Fibroblast of skin of right quadriceps (primary cell): ENCODE measurements at places on chromosomes 5 and 9.
A peak's percentile ranks its signal among the peaks of the same experiment; 100 is the strongest.

GRCh38 chr5:158466191-158466590 lies 607.2 kb upstream of the CLINT1 start:
- DNase-seq, result no peak

DNA sequence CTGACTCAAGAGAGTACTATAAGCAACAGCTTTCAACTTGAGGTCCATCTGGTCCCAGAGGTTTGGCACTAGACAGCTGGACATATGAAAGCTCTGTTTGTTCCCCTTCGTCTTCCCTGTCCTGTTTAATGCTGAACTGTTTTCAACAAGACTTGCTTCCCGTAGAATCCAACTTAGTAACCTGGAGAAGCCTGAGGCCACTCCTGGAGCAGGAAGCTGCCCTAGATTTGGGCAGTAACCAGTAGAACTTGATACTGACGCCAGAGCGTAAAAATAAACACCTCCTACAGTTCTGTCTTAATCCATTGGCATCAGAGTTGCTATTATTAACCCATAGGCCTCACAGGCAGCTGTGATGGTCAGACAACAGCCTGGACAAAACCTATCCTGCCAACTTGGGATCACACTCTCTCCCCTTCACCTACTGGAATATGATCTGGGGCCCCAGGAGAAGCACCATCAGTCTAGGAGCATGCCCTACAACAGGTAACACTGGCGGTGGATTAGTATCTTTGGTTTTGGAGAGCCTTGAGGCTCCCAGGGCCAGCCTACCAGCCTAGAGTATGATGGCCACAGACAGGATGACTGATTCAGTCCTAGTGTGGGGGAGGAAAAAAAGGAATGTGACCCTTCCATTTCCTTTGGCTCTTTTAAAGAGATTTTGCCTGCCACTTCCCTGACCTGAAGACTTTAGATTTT lies 29.2 kb downstream of the RUSC2 start:
- DNase-seq, result peak; percentile 57

DNA sequence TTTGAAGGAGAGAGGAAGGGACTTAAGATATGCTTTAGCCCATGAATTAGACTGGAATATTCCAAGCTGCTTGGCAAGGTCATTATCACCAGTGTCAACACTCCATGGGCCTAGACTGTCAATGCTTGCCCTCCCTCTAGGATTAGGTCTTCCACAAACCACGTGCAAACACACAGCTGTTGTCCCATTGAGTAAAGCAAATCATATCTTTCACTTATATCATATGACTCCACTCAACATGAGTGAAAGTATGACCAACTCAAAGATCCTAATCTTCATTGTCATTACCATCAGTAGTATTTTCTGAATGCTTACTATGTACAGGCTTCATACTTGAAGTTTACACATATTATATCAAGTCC lies 57.0 kb upstream of the GRAMD2B start:
- no peak for DNase-seq

GRCh38 chr5:4991925-4992324 lies 148.2 kb upstream of the ADAMTS16 start:
- no peak for DNase-seq

DNA sequence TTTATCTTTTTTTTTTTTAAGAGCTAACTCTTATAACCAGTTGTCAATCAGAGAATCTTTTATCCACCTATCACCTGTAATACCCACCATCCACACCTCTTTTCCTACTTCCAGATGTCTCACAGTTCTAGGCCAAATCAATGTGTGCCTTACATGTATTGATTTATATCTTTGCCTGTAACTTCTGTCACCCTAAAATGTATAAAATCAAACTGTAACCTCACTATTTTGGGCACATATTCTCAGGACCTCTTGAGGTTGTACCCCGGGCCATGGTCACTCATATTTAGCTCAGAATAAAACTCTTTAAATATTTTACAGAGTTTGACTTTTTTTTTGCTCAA lies 404.7 kb upstream of the RORB start:
- no peak for DNase-seq

DNA sequence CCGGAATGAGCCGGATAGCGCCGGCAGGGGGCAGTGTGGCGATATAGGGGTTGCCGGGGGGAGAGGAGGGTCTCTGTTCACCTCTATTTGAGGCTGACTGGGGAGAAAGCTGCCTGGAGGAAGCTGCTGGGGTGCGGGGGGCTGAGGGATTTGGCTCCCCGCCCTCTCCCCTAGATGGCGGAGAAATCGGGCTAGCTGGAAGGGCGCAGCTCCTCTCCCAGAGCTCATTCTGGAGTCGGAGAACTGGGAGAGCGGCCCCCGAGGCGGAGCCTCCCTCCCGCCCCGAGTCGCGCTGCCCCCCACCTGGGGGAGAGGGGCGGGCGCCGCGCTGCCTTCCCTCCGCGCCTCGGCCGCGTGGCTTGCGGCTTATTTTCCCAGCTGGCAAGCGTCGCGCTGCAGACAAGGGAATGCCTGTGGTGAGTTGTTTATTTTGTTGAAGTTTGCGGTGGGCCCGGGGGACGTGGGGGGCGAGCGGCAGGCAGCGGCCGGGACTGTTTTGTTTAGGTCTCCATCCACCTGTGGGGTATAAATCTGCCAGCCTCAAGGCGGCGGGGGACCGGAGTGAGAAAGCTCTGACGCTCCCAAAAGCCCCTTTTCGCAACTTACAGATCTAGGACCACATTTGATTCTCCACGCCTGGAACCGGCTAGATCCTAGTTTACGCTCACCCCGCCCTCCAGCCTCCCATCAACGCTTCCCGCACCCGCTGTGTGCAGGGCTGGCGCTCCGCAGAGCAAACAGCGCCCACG lies 4.1 kb upstream of the RGMB start:
- peak; percentile 86 for DNase-seq

DNA sequence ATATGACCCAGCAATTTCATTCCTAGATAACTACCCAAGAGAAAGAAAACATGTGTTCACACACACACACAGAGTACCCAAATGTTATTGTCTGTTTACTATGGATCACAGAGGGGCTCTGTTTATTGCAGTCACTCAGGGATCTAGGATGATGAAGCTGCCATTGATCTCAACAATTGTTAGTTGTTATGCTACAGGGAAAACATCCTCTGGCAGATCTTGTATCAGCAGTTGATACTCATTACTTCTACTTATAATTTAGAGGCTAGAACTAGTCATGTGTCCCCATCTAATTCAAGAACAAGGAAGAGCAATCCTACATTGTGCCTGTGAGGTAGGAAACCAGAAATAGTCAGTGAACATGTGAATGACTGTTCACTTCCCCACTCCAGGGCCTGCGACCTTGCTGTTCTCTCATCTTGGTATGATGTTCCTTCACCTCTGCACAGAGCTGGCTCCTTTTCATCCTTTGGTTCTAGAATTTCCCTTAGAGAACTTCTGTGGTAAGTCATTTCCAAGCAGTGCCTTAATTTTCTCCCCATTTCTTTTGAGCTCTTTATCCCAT lies 30.3 kb downstream of the NMUR2 start:
- no peak for DNase-seq

DNA sequence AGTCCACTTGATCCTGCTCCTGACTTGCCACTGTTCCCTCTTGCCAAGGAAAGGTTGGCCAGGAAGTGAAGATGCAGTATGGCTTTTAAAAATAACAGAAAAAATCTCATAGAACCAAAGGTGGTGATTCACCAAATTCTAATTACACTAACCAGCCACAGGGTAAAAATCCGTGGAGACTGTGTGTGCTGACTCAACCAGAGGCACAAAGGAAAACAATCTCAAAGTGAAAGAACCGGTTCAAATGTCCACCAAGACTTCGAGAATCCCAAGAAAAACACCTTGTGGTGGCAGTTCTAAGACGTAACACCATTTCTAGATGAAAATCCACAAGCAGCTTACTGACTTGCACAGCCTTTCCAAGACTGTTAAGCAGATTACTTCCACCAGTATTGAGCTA lies 279.1 kb downstream of the TLE1 start:
- peak; percentile 81 for DNase-seq

DNA sequence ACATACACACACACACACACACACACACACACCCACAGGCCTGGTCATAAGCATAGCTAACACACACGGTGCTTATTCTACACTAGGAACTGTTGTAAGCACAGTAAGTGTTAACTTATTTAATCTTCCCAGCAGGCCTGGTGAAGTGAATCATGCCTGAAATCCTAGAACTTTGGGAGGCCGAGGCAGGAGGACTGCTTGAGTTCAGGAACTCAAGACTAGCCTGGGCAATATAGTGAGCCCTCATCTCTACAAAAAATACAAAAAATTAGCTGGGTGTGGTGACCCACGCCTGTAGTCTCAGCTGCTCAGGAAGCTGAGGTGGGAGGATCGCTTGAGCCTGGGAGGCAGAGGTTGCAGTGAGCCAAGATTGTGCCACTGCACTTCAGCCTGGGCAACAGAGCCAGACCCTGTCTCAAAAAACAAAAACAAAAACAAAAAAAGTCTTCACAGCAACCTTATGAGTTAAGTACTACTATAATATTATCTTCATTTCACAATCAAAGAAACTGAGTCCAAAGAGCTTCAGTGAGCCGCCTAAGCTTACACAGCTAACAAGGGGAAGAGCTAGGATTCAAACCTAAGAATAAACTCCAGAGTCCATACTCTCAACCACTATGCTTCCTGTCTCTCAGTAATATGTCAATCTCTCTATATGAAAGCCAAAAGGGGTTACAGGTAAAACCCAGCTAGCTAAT lies 2.3 kb downstream of the MEGF9 start:
- DNase-seq, result no peak

GRCh38 chr5:171776770-171777759 lies 8.6 kb upstream of the SMIM23 start:
- DNase-seq, result peak; percentile 57

DNA sequence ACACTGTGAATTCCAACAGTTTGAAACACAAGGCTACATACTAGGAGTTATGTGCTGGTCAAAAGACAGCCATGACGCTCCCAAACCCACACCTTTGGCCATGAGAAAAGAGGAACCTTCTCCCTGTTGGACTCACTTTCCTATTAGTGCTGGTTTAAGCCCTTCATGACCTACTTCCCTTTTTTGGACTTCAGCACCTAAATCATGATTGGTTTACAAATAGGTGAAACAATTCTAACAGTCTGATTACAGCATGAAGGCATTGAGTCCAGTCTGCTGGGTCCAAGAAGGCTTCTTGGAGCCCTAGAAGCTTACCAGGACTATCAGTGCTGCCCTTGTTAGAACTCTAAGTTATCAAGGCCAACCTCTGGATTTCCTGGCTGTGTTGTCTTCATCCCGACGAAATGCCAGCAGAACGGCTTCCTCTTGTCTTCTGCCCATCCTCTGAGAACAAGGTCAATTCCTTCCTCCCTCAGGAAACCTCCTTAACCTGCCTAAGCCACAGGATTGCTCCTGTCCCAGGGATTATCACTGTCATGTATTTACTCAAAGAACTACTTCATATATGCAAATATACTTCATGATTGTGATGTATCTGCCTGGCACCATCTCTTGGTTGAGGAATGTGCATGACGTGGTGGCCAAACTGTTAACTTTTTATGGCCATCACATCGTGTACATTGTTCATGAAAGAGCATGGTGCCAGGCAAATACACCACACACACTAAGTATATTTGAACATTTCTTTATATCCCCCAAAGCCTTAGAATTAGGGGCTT lies 83.6 kb downstream of the ANKH start:
- no peak for DNase-seq

- no peak for DNase-seq
These were observed 175.8 kb downstream of the DCP2 start for GRCh38 chr5:113152380-113152740.

GRCh38 chr5:135689506-135689905 lies 110.7 kb upstream of the CXCL14 start:
- no peak for DNase-seq

DNA sequence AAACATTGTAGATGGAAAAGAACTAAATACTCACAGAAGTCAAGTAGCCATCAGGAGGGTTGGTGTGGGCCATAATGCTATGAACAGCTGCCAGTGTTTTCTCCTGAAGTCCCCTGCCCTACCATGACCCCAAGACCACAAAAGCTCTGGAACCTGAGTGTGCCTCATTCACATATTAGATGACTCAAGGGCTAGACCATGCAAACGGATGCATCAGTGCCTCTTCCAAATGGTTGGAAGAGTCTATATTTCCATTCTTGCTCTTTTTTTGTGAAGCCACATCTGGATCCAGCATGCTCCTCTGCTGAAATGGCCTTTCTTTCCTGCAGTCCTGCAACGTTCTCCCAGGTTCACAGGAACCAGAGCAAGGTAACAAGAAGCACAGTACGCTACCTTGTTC lies 136.6 kb upstream of the EPB41L4A start:
- peak; percentile 59 for DNase-seq

GRCh38 chr9:7223981-7224380 lies 466.2 kb downstream of the KDM4C start:
- no peak for DNase-seq

DNA sequence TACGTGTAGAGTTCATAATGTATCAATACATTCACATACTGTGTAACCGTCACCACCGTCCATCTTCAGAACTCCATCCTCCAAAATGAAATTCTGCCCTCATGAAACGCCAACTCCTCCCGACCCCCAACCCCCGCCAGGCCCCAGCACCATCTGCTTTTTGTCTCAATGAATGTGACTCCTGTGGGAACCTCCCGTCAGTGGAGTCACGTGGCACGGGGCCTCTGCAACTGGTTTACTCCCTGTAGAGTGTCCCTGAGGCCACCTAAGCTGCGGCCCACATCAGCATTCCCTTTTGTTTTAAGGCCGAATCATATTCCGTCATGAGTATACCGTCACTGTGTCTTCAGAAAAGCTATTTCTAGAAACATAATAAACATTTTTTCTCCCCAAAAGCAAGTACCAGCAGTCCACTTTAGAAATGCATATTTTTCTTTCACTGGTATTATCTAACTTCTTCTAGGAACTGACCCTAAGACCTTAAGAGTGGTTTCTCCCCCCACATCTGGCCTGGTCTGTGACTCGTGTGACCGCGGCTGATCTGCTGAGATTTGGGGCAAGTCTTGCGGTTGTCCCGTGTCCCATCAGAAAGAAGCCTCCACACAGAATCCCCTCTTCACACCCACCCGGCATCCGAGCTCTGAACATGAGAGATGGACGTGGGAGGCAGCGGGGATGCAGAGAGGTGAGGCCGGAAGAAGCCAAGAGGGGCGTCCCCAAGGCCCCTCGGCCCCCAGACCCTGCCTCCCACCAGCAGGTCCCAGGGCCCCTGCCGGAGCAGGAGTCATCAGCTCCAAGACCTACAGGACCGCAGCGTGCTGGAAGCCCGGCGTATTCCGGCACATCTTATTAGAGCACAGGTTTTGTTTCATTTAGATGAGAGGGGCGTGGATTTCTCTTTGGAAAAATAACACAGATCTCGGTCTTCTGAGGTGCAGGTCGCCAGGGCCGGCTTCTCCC lies 38.3 kb downstream of the SLC6A3 start:
- no peak for DNase-seq

- no peak for DNase-seq
These were observed 113.6 kb downstream of the GNA14 start for GRCh38 chr9:77534376-77535057.

GRCh38 chr9:125747765-125748445 lies 732 bp downstream of the PBX3 start:
- no peak for DNase-seq

- no peak for DNase-seq
These were observed 1126.4 kb upstream of the C9orf72 start for GRCh38 chr9:28699632-28700031.

GRCh38 chr5:131211669-131212068 lies 40.9 kb downstream of the LYRM7 start:
- DNase-seq, result no peak
